ENCODE measurements at places on chromosomes 12 and 14. TPM values are rescaled to one million over a fixed set of nuclear protein-coding genes. Genes with fewer than 3 reads are reported as not detected.

The PALS1 gene
- 6.7 TPM for total RNA-seq

The GPR132 gene
- 27.1 TPM for total RNA-seq

The EPYC gene
- total RNA-seq: not detected

The CDH24 gene
- total RNA-seq: 1.4 TPM

The SLC38A4 gene
- total RNA-seq: not detected

The SSTR1 gene
- total RNA-seq: not detected

DNA sequence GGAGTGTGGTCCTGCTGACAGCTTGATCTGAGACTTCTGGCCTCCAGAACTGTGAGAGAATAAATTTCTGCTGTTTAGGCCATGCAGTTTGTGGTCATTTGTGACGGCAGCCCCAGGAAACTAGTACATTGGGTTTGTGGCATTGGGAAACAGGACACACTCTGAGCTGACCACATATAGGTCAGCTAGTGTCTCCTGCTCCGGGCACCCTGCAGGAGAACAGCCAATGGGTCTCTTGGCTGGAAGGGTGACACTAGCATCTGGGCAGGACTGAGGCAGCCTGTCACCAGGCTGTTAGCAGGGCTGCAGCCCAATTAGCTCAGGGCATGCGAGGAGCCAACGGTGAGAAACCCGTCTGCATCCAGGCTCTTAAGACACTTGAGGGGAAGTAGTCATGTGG is 83.2 kb downstream of the PITPNM2 start:
- no peaks in the 10 kb centered on the region for H3K36me3 ChIP-seq
- H3K4me3 ChIP-seq: no peak overlapping the region
- no peak for DNase-seq
- no peak overlapping the region for H3K27ac ChIP-seq

DNA sequence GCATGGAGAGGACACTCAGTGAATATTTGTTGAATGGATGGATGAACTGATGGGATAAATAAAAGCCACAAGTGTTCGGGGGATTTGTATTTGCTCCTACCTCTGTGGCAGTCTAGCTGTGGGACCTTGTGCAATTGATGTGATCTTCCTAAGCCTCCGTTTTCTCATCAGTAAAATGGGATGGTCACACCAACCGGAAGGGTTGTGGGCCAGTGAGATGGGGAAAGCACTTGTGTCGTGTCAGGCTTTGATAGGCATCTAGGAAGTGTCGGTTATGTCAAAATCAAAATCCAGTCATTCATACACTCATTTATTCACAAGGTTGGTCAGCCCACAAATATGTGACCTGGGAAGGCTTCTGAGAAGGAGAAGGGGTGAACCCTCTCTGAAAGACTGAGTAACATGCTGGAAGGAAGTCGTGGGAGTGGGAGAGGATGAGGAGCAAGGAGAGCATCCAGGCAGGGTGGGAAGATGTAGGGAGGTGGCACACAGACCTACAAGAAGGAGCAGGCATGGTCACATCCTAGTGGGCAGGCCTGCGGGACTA is 7.8 kb upstream of the SERPINA9 start:
- H3K4me1 ChIP-seq: no peaks in the 10 kb centered on the region
- H3K4me3 ChIP-seq: no peak overlapping the region
- no peaks in the 10 kb centered on the region for H3K36me3 ChIP-seq
- no peak overlapping the region for H3K27ac ChIP-seq
- H3K27me3 ChIP-seq: no peaks in the 10 kb centered on the region
- DNase-seq: no peak

DNA sequence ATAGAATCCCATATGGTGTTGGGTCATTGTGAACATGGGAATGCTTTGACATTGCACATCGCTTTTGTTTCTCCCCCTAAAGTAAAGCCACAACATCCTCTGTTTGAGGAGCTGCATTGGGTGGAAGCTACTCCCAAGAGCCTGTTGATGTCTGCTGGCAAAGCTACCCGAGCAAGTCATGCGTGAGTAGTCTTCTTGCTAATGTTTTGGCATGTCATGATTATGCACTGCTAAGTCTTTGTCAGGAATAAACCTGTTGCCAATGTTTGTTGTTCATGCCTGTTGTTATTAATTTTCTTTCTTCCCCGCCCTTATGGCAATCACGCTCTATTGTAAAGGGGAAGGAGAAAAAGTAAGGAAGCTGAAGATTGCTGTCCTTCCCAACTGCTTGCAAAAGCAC is 97.3 kb downstream of the EXOC5 start:
- H3K4me3 ChIP-seq: no peak overlapping the region
- H3K36me3 ChIP-seq: no peaks in the 10 kb centered on the region
- H3K27me3 ChIP-seq: no peaks in the 10 kb centered on the region
- H3K4me1 ChIP-seq: no peaks in the 10 kb centered on the region
- no peak overlapping the region for H3K27ac ChIP-seq
- no peak for DNase-seq

- DNase-seq: no peak
- no peaks in the 10 kb centered on the region for H3K36me3 ChIP-seq
- no peaks in the 10 kb centered on the region for H3K4me1 ChIP-seq
- no peak overlapping the region for H3K27ac ChIP-seq
- peaks cover 12% of the 10 kb centered on the region for H3K27me3 ChIP-seq
- H3K4me3 ChIP-seq: no peak overlapping the region
Measured at GRCh38 chr12:80053051-80053790, 46.1 kb upstream of the OTOGL start.

DNA sequence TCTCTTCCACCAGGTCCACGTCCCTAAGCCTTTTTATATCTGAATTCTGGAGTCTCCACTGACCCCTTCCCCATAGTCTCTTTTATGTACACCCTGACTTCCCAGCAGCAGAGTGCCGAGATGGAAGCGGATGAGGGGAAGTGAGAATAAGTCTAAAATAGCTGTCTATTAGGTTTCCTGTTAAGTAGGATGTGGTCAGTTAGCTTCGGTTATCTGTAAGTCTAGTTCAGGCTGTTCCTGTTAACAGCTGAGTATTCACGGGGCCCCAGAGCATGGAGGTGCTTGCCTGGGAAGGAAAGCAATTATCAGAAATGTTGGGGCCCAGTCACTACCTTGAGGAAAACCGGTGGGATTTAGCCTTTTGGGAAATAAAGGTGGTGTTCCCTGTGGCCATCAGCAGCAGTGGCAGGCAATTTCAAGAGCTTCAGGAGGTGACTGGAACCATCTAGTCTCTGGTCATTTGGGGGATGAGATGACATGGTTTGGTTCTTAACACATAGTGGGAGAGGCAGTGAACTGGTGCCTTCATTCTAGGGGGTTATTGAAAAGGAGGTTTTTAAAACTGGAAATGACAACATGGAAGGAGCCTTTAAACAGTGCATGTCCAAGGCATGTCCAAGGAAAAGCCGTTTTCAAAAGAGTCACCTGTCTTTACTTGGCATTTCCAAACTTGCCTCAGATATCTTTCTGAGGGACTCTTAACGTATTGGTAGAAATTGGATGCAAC is 21.8 kb downstream of the CHST11 start:
- peaks cover 48% of the 10 kb centered on the region for H3K36me3 ChIP-seq
- no peak for DNase-seq
- H3K4me1 ChIP-seq: peaks cover 80% of the 10 kb centered on the region
- H3K27me3 ChIP-seq: no peaks in the 10 kb centered on the region
- H3K27ac ChIP-seq: peak overlapping the region; percentile 96

DNA sequence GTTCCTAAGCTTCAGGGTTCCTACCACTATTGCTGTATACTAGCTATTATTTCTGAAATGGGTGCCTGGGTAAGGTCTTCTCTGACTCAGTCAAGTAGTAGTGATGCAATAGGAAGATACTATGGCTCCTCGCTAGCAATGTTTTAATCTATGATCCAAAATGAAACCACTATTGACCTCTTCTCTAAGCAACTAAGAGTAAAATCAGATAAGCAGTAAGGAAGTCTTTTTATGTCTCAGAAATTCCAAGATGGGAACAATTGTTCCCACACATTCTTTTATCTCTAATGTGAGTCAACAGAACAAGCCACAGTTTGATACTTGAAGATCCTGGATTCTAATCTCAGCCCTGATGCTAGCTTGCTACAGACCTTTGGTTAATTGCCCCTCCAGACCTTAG is 45.1 kb downstream of the AREL1 start:
- peaks cover 20% of the 10 kb centered on the region for H3K4me1 ChIP-seq
- no peak overlapping the region for H3K4me3 ChIP-seq
- peak overlapping the region; percentile 67 for H3K27ac ChIP-seq
- H3K27me3 ChIP-seq: no peaks in the 10 kb centered on the region

DNA sequence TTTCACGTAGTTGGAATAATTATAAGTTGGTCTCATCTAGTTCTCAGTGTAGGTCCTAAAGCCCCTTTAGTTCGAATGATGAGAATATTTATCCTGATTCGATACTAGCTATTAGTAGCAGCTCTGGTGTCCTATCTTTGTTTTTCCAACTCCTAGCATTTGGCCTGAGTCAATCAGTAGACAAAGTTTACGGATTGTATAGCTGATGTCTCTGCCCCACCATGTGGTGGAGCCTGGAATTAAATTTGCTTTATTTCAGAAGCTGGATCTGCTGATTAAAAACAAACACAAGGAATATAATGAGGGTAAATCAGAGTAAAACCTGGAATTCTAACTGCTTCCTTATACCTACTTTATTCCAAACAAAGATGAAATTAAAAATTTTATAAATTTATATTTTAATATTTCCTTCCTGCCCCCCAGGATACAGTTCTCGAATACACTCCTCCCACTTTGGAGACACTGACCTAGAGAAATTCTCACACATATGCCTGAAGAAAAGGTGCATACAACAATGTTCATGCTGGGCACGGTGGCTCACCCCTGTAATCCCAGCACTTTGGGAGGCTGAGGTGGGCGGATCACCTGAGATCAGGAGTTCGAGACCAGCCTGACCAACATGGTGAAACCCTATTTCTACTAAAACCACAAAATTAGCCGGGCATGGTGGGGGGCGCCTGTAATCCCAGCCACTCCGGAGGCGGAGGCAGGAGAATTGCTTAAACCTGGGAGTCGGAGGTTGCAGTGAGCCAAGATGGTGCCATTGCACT is 7.6 kb upstream of the BRMS1L start:
- H3K4me3 ChIP-seq: no peak overlapping the region
- H3K27me3 ChIP-seq: peaks cover 8% of the 10 kb centered on the region
- no peak for DNase-seq
- H3K4me1 ChIP-seq: peaks cover 3% of the 10 kb centered on the region

GRCh38 chr14:69928111-69928523 is 48.9 kb downstream of the SMOC1 start:
- no peak overlapping the region for H3K4me3 ChIP-seq
- peaks cover 10% of the 10 kb centered on the region for H3K27me3 ChIP-seq
- H3K4me1 ChIP-seq: no peaks in the 10 kb centered on the region

DNA sequence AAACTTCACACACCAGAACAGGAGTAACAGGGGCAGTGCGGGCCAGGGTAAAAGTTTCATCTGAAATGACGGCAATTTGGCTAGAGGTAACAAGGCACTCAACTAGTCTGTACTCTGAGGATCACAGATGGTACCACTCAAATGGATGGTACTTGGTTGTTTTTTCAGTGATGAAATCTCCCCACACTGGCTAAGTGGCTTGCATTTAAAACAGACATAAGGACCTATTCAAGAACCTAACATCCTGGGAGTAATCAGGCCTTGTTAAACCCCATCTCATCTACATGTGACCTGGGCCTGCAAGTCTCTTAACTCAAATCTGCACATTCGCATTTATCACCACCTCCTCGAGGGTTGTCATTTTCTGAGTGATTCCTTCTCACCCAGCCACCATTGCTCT is 90.8 kb downstream of the PRKAB1 start:
- no peaks in the 10 kb centered on the region for H3K27me3 ChIP-seq
- no peaks in the 10 kb centered on the region for H3K4me1 ChIP-seq
- H3K27ac ChIP-seq: no peak overlapping the region
- peaks cover 77% of the 10 kb centered on the region for H3K36me3 ChIP-seq
- no peak for DNase-seq

DNA sequence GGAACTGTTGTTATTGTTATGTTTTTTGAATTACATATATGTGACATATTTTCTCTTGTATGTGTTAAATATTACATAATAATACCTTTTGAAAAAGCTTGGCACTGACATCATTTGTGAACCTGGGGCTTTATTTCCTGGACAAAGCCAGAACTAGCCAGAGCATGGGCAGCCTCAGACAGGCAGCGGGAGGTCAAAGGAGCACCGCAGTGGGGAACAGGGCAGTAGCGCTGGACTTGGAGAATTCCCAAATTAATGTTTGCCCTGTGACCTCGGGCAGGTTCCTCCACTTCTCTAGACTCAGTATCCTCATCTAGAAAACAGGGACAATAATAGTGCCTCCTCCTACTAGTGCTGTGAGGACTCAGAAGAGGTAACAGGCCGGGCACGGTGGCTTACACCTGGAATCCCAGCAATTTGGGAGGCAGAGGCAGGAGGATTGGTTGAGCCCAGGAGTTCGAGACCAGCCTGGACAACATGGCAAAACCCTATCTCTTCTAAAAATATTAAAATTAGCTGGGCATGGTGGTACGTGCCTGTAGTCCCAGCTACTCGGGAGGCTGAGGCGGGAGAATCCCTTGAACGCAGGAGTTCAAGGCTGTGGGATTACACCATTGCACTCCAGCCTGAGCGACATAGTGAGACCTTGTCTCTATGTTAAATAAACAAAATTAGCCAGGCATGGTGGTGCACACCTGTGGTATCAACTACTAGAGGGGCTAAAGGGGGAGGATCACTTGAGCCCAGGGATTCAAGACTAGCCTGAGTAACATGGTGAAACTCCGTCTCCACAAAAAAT is 27.3 kb upstream of the ITPK1 start:
- peaks cover 5% of the 10 kb centered on the region for H3K4me1 ChIP-seq
- no peak overlapping the region for H3K4me3 ChIP-seq
- H3K27ac ChIP-seq: no peak overlapping the region

- H3K4me3 ChIP-seq: no peak overlapping the region
- H3K27me3 ChIP-seq: no peaks in the 10 kb centered on the region
- no peak overlapping the region for H3K27ac ChIP-seq
Measured at GRCh38 chr12:77031745-77032144, 33.6 kb downstream of the E2F7 start.

DNA sequence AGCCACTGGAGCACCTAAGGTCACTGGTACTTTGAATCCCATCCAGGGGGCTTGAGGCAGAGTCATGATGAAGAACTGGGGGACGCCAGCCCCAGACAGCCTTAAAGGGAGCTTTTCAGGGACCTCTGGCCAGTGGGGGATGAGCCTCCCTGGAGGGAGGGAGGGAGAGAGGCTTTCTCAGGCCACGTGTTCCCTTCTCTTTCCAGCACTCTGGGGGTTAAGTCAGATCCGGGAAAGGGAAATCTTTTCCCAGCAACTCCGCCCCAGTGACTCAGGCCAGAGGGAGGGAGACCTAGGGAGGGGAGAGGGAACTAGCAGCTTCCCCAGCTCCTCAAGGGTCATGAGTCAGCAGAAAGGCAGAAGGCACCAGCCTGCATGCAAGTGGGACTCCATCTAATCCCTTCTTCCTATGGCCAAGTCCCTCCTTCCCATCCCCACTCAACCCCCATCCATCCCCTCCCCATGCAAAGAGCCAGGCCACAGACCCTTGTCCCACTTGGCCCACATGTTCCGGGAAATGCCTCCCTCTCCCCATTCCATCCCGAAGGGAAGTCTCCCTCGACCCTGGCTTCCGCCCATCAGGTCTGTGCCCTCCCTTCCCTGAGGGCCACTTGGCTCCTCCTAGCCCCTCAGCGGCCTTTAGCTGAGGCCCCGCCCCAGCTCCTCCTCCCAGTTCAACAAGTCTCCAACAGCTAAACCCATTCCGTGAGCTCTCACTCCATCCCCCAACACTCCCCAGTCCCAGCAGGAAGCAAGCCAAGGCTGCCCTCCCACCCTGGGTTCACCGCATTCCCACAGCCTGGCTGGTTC is 5.6 kb downstream of the TNFRSF1A start:
- H3K27ac ChIP-seq: no peak overlapping the region
- H3K36me3 ChIP-seq: peaks cover 40% of the 10 kb centered on the region
- peak; percentile 42 for DNase-seq
- H3K27me3 ChIP-seq: no peaks in the 10 kb centered on the region
- no peak overlapping the region for H3K4me3 ChIP-seq

- DNase-seq: no peak
- no peak overlapping the region for H3K4me3 ChIP-seq
- H3K4me1 ChIP-seq: no peaks in the 10 kb centered on the region
- H3K27me3 ChIP-seq: peaks cover 5% of the 10 kb centered on the region
- no peaks in the 10 kb centered on the region for H3K36me3 ChIP-seq
Measured at GRCh38 chr14:70009961-70010360, 130.7 kb downstream of the SMOC1 start.
